ENCODE measurements at places on chromosomes 4 and X. TPM values are rescaled to one million over a fixed set of nuclear protein-coding genes. Genes with fewer than 3 reads are reported as not detected.

Gene C4orf36
- 0.12 TPM for total RNA-seq

Gene FGG
- total RNA-seq, result not detected

Gene FOXR2
- not detected for total RNA-seq

Gene AWAT2
- not detected for total RNA-seq

Gene USP51
- 1.1 TPM for total RNA-seq

Gene NUDT10
- total RNA-seq, result not detected

Gene KLB
- not detected for total RNA-seq

Gene MAGEA12
- total RNA-seq, result 15.5 TPM

Gene LNX1
- total RNA-seq, result 0.39 TPM

Gene SPON2
- 0.07 TPM for total RNA-seq

Gene FRG2
- total RNA-seq, result 0.17 TPM

Gene F8A3
- 21.0 TPM for total RNA-seq

Gene MND1
- total RNA-seq, result 18.4 TPM

Gene CLNK
- not detected for total RNA-seq

All from M059J (cell line).